Astrocyte (in vitro differentiated cells and primary cell): ENCODE measurements at places on chromosomes 4 and X. TPM values are rescaled to one million over a fixed set of nuclear protein-coding genes. Genes with fewer than 3 reads are reported as not detected.

- no peaks in the 10 kb centered on the region for H3K36me3 ChIP-seq
- H3K4me1 ChIP-seq, result peaks cover 22% of the 10 kb centered on the region
- H3K27me3 ChIP-seq, result no peaks in the 10 kb centered on the region
- no peak overlapping the region for H3K27ac ChIP-seq
- no peak overlapping the region for H3K4me3 ChIP-seq
These were observed 89.8 kb upstream of the ETNPPL start for GRCh38 chr4:108852691-108853090.

DNA sequence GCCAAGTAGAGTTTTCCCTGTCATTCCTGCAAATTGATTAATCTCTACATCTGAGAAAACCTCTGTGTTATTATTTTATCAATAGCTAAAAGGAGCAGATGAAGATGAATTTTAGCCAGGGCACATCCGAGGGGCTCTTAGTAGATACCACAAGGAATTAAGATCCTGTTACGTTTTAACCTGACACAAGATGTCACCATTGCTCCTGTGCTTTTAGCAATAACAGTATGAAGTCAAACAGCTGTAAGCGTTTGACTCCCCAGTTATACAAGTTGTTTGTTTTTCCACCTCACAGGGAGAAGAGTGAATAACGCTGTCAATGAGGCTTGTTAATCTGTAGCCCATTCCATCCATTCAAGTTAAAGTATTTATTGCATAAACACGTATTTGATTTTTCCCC lies 76.0 kb upstream of the AP1S2 start:
- H3K27me3 ChIP-seq, result no peaks in the 10 kb centered on the region
- no peak overlapping the region for H3K27ac ChIP-seq
- no peaks in the 10 kb centered on the region for H3K4me1 ChIP-seq
- H3K4me3 ChIP-seq, result no peak overlapping the region

GRCh38 chr4:139245590-139245989 lies 34.4 kb downstream of the MGARP start:
- no peaks in the 10 kb centered on the region for H3K36me3 ChIP-seq
- peak overlapping the region; percentile 23 for H3K27ac ChIP-seq
- H3K27me3 ChIP-seq, result no peaks in the 10 kb centered on the region
- DNase-seq, result peak; percentile 53
- H3K4me3 ChIP-seq, result no peak overlapping the region
- peaks cover 30% of the 10 kb centered on the region for H3K4me1 ChIP-seq

DNA sequence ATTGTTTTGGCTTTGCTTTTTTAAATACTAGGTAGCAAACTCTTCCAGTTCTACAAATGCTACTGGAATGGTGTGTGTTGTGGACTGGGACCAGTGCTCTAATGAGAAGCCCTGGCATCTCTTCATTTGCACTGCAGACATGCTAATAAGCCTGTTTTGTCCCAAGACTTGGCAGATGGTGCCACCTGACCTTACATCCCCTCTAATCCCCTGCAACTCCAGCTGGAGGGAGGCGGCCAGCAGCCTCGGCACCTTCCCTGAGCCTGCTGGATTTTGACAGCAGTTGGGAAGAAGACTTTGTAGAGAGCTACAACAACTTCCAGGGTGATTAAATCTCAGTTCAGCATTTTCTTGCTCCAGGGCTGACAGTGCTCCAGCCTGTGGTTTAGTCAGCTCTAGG lies 200.0 kb downstream of the DCLK2 start:
- H3K4me1 ChIP-seq, result peaks cover 31% of the 10 kb centered on the region
- H3K4me3 ChIP-seq, result no peak overlapping the region
- no peaks in the 10 kb centered on the region for H3K36me3 ChIP-seq
- H3K27ac ChIP-seq, result no peak overlapping the region

DNA sequence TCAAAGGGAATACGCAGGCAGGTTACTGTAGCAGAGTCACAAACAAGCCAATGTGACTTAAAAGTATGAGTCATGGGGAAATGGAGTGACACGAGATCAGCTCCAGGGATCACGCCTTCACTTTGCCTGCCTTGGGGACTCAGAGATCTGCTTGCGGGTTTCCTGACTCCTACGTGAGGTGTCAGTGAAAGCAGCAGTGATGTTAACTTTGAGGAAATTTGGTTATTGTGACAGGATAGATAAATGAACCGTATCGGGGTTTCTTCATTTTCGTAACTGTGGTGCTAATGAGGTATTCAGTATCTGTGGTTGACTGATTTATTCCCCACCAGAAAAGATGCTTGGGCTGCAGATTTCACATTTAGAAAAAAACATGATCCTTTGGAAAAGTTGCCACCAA lies 383.3 kb upstream of the ZFP42 start:
- peaks cover 6% of the 10 kb centered on the region for H3K4me1 ChIP-seq
- H3K27ac ChIP-seq, result no peak overlapping the region
- no peak overlapping the region for H3K4me3 ChIP-seq

Gene NUDT6
- 4.0 TPM in 2 replicates for total RNA-seq

Gene GYPB
- not detected in 2 replicates for total RNA-seq

Gene SCD5
- total RNA-seq, result 61.7 and 63.1 TPM in 2 replicates

Gene CPLX1
- total RNA-seq, result 0.41 and 1.9 TPM in 2 replicates

Gene GRIA3
- total RNA-seq, result 18.6 and 27.8 TPM in 2 replicates

Gene FRMPD4
- 0.19 and 0.54 TPM in 2 replicates for total RNA-seq
